Pulmonary artery endothelial cell (primary cell): ENCODE measurements at places on chromosomes 5 and 9. TPM values are rescaled to one million over a fixed set of nuclear protein-coding genes. Genes with fewer than 3 reads are reported as not detected.

Gene CDKN2B
- total RNA-seq: 2.3 and 3.5 TPM in 2 replicates

Gene CDH9
- not detected in 2 replicates for total RNA-seq

Gene CAMK2A
- total RNA-seq: not detected in 2 replicates

Gene WWC1
- total RNA-seq: 0.04 and 0.33 TPM in 2 replicates

Gene SH3TC2
- total RNA-seq: 2.5 and 5.5 TPM in 2 replicates

Gene BRD3
- 10.0 and 12.3 TPM in 2 replicates for total RNA-seq

Gene NEUROG1
- not detected in 2 replicates for total RNA-seq

Gene TRIM32
- 16.6 and 18.0 TPM in 2 replicates for total RNA-seq

Gene LRRC26
- not detected in 2 replicates for total RNA-seq

Gene DNAJB5
- 9.1 and 9.6 TPM in 2 replicates for total RNA-seq

Gene OSMR
- 14.6 and 17.0 TPM in 2 replicates for total RNA-seq

Gene AQP3
- total RNA-seq: 0.20 and 0.78 TPM in 2 replicates

Gene MYO10
- 105 and 126 TPM in 2 replicates for total RNA-seq

Gene DBH
- not detected in 2 replicates for total RNA-seq

Gene TAF1L
- total RNA-seq: 0.04 TPM in 1 of 2 replicates, not detected in the other
